ENCODE measurements at places on chromosomes 4 and X. TPM values are rescaled to one million over a fixed set of nuclear protein-coding genes. Genes with fewer than 3 reads are reported as not detected.

Gene TMEM271
- total RNA-seq, result not detected

Gene ATP5ME
- 417 TPM for total RNA-seq

Gene CDS1
- total RNA-seq, result 0.09 TPM

Gene TRPC3
- under 0.01 TPM for total RNA-seq

Gene NRK
- total RNA-seq, result 0.28 TPM

Data from endothelial cell of coronary artery (primary cell).